ENCODE measurements at places on chromosomes 12 and 14. TPM values are rescaled to one million over a fixed set of nuclear protein-coding genes. Genes with fewer than 3 reads are reported as not detected.

GRCh38 chr14:64995291-64995690 lies 8.6 kb downstream of the FNTB start:
- DNase-seq: no peak
- no peak overlapping the region for H3K4me3 ChIP-seq
- H3K4me1 ChIP-seq: peaks cover 9% of the 10 kb centered on the region
- H3K36me3 ChIP-seq: no peaks in the 10 kb centered on the region

- no peaks in the 10 kb centered on the region for H3K27me3 ChIP-seq
- no peak for DNase-seq
- no peaks in the 10 kb centered on the region for H3K36me3 ChIP-seq
- H3K4me1 ChIP-seq: no peaks in the 10 kb centered on the region
These were observed 343.4 kb downstream of the LRIG3 start for GRCh38 chr12:58576916-58577315.

DNA sequence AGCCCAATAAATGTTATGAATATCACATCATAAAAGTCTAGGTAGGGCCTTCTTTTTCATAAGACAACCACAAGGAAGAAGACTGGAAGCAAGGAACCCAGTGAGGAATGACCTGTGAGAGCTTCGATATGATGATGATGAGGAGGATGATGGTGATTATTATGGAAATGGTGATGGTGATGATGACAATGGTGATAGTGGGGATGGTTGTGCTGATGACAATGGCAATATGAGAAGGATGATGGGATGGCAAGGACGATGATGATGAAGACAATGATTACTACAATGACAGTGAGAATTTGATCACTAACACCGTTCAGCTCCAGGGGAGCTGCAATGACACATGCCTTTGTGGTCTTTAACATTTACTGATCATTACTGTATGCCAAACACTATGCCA lies 7.7 kb upstream of the CKAP4 start:
- no peak overlapping the region for H3K4me3 ChIP-seq
- H3K36me3 ChIP-seq: no peaks in the 10 kb centered on the region
- H3K27ac ChIP-seq: no peak overlapping the region
- H3K27me3 ChIP-seq: no peaks in the 10 kb centered on the region
- no peaks in the 10 kb centered on the region for H3K4me1 ChIP-seq
- no peak for DNase-seq

- H3K27me3 ChIP-seq: no peaks in the 10 kb centered on the region
- DNase-seq: no peak
- no peaks in the 10 kb centered on the region for H3K36me3 ChIP-seq
These were observed 102.6 kb downstream of the TSPAN9 start for GRCh38 chr12:3179731-3180130.

GRCh38 chr12:64070454-64070853 lies 151.6 kb downstream of the KICS2 start:
- no peak overlapping the region for H3K27ac ChIP-seq
- H3K4me3 ChIP-seq: no peak overlapping the region
- H3K4me1 ChIP-seq: no peaks in the 10 kb centered on the region

- H3K27ac ChIP-seq: no peak overlapping the region
- no peaks in the 10 kb centered on the region for H3K27me3 ChIP-seq
- no peaks in the 10 kb centered on the region for H3K36me3 ChIP-seq
These were observed 13.1 kb downstream of the CBLN3 start for GRCh38 chr14:24416254-24416931.

The CPM gene
- total RNA-seq: 3.1 TPM

The GALNT16 gene
- not detected for total RNA-seq

Data from CD4-positive, alpha-beta memory T cell (primary cell).